ENCODE measurements at places on chromosomes 4 and X.

DNA sequence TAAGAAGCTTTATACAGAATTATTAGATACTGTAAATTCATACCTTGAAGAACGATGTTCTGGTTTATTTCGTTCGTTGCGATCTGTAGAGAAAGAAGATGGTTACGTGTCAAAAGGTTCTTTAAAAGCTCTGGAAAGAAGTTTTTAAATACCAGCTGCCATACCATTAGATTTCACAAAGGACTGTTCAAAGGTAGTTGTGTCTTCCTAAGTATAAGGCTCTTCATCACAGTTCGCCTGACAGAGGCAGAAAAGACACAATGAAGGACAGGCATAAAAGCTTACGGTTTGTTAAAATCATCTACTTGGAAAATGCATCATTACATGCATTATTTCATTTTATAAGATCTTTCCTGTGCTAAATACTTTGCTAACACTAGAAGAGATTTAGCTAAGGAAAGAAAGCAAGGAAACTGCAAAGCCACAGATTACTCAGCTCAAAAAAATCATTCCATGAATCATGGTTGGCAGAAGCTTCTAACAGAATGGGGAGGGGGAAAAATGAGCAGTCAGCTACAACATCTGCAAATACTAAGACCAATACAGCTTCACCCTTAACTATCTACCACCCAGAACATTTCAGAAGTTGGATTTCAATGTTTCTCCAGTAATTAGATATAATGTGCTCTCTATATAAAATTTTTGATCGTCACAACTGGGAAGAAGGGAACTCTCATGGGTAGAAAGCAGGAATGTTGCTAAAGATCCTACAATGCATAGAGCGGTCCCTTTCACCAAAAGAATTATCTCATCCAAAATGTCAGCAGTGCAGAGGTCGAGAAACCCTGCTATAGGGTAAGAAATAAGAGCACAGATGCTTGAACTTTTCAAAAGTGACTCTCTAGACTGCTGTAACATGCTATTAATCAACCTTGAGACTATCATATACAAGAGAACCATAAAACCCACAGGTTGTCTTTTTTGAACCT lies 50.7 kb upstream of the PRSS48 start:
- DNase-seq, result no peak

GRCh38 chrX:116031331-116031730 lies 139.2 kb upstream of the AGTR2 start:
- no peak for DNase-seq

DNA sequence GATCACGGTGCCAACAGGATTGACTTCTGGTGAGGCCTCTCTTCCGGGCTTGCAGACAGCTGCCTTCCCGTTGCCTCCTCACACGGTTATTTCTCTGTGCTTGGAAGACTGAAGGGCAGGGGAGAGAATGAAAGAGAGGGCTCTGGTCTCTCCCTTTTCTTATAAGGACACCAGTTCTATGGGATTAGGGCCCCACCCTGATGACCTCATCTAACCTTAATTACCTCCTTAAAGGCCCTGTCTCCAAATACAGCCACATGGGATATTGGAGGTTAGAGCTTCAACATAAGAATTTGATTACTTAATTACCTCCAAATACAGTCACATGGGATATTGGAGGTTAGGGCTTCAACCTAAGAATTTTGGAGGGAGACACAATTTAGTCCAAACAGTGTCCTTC lies 46.5 kb downstream of the EVC start:
- no peak for DNase-seq

DNA sequence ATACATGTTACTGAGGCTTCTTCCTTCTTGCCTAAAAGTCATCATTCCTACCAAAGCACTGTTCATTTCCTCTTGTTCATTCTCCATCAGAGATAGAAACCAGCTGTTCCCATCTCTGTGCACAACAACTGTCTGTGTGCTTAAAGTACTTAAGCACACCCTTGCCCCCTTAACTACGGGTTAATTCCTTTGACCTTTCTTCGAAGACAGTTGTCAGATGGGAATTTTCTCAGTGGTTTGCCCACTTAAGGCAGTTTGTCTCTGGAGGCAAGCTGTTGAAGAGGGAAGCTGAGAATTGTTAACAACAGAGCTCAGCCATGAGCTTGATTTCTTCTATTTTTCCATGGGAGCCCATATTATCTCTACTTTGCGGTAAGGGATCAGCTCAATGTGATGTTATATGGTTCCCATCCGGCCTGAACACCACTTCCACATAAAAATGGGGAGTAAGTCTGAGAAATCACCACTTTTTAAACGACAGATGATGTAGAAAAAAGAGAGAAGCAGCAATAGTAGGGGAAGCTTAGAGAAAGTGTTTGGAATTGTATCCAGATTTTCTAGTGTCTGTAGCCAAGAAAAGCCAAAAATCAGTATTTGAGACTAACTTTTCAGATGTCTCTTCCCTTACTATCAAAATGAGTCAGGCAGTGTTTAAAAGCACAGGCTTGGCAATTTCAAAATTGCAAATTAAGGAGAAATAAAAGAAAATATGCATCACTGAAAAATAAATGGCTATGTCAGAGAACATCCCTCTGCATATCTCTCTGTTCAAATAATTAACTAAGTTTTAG lies 194.4 kb downstream of the SLIT2 start:
- no peak for DNase-seq

DNA sequence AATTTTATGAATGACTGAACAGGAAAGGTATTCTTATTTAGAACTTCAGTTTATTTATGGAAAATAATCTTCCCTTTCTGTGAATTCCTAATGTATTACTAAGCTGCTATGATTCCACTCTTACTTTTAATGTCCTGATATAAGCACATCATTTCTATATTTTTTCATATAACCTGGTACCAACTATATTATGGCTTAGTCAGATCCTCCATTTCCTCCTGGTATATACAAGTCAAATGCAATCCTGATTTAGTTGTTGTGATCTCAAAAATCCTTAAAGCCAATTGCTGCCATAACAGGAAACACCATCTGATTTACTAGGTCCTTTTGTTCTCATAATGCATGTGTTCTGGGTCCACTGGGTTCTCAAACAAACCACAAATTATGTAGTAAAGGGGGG lies 26.8 kb downstream of the TRMT2B start:
- DNase-seq, result no peak

DNA sequence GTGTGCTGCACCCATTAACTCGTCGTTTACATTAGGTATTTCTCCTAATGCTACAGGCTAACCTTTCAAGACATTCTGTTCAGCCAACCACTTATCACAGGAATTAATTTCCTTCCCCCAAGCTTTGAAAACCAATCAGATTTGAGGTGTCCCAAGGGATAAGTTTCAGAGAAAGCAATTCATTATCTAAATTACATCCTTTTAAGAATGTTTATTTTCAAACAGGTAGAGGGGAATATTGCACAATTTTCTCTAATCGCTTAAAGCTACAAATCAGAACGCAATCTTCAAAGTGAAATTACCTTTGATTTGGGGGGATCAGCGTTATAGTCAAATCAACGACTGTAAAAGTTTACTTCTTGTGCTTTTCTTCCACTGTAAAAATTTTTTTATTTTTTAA lies 1.6 kb downstream of the CLOCK start:
- no peak for DNase-seq

GRCh38 chrX:20352935-20353336 lies 86.2 kb upstream of the RPS6KA3 start:
- no peak for DNase-seq

DNA sequence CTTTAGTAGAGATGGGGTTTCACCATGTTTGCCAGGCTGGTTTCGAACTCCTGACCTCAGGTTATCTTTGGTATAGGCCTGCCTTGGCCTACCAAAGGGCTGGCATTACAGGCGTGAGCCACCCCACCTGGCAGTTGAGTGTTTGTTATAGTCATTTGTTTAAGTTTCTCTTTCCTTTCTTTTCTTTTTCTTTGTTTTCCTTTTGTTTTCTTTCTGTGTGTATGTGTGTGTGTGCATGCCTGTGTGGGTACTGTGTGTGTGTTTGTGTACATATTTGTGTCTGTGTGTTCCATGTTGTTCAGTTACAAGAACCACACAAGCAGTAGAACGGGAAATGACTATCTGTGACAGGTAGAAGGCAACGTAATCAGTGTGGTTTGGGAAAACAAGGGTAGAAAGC lies 624.9 kb downstream of the FSTL5 start:
- DNase-seq, result no peak

- DNase-seq, result no peak
Observed at GRCh38 chr4:126512979-126513378, 1119.8 kb upstream of the INTU start.

GRCh38 chr4:108081256-108081655 lies 87.5 kb downstream of the LEF1 start:
- DNase-seq, result no peak

- DNase-seq, result no peak
Observed at GRCh38 chr4:119266153-119266552, 53.6 kb downstream of the USP53 start.

GRCh38 chrX:150958177-150958576 lies 25.0 kb upstream of the HMGB3 start:
- no peak for DNase-seq

DNA sequence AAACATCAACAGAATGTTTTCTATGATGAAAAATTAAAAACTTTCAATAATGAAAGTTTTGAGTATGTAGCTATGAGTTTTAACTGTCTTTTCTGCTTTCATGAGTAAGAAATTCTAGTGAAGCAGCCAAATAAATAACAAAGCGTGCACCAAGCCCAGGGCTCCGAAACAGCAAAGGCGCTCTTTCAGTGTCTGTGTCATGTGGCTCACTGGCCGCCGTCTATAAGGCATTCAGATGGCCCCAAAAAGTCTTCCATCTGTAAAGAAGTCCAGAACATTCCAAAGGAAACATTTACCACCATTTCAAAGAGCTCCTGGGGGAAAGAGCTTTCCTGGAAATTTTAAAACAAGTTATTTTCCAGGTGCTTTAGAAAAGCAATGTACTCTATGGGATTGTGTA lies 139.9 kb downstream of the AFAP1 start:
- no peak for DNase-seq

DNA sequence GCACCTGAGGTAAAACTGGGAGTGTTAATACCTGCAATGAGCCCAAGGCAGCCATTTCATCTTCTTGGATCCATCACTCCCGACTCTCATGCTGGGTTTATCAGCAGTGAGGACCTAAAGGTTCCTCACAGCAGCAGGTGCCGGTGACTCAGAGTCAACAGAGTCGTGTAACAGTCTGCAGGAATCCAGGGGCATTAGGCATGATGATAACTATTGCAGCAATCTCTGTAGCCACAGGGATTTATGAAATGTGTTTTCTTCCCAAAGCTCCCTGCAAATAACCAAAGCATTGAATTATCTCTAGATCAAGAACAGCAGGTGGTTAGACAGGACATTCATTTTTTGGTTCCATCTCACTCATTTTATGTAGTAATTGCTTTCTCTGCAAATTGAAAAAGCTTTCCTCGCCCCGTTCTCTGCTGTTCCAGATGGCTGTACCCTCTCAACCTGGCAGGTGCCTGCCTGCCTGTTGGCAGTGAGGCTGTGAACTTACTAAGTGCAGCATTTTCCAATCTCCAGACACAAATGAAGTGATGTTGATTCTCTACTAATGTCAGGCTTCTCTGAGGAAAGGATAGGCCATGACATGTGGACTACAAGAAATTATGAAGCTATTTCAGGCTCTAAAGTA lies 48.1 kb upstream of the TSPAN7 start:
- DNase-seq, result no peak

- no peak for DNase-seq
Observed at GRCh38 chrX:130343411-130343810, 3.7 kb downstream of the SLC25A14 start.

DNA sequence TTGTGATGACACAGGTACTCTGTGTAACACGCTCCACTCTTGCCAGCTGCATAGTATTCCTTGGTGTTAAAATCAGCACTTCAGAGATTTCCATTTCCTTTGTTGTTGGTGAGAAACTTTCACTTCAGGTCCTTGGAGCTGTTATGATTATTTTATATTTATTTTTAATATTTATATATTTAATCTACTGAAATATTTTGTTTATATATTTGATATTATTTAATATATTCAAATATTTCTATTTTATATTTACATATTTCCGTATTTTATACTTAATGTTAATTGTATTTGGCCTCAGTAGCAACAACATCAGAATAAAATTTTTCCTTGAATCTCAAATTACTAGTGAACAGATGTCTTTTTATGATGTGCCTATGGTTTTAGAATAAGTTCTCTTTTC lies 225.3 kb downstream of the MAGEB17 start:
- DNase-seq, result no peak

GRCh38 chr4:150826306-150826705 lies 188.8 kb downstream of the LRBA start:
- no peak for DNase-seq

DNA sequence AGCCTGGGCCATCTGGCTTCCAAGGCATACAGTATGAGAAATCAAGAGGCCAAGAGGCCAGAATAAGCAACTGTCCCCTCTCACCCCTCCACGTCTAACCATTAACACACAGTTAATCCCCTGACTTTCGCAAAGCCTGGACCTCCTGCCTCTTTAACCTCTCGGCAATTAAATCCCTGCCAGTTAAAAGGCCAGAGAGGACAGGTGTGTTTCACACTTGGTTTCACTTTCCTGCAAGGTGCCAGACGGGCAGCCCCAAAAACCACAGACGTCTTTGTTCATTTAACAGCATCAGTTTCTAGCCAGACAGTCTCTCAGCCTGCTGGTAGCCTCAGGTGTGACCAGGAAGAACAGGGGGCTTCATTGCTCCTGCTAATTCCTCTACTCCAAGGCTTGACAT lies 91.1 kb upstream of the KIT start:
- DNase-seq, result no peak

DNA sequence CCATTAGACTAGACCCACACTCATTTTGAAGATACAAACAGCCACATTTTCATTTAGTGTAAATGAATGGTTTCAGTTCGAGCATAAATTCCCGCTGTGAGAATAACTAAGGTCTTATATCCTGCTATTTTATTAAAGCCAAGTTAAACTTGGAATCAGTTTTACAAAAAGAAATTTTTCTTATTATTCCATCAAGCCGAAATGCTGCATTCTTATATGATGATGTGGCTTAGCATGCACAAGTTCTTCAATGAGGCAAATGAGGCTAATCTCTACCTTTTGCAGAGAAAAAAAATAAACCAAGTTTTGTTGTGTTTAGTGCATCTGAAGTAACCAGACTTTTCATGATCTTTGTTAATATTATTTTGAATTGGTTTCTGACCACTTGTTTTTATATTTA lies 953.9 kb upstream of the PCDH10 start:
- DNase-seq, result no peak

DNA sequence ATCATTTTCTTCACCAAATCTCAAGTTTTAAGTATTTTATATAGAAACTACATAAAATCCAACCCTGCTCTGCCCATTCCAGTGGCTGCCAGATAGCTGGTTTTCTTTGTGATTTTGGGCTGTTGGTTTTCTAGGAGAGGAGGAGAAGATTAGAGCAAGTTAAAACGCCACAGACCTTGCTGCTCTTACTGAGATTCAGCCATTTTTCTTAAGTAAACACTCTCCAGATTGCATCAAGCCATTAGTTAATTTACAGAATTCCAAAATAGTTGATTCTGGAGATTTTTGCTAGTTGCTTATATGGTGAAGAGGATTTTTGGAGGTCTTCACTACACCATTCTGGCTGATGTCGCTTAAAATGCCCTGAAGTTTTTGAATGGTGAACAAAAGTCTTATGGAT lies 366.2 kb downstream of the MAPK10 start:
- DNase-seq, result no peak
